LHCN-M2 (cell line): ENCODE measurements at places on chromosomes 1 and 21. TPM values are rescaled to one million over a fixed set of nuclear protein-coding genes. Genes with fewer than 3 reads are reported as not detected.
A peak's percentile ranks its signal among the peaks of the same experiment; 100 is the strongest.

DNA sequence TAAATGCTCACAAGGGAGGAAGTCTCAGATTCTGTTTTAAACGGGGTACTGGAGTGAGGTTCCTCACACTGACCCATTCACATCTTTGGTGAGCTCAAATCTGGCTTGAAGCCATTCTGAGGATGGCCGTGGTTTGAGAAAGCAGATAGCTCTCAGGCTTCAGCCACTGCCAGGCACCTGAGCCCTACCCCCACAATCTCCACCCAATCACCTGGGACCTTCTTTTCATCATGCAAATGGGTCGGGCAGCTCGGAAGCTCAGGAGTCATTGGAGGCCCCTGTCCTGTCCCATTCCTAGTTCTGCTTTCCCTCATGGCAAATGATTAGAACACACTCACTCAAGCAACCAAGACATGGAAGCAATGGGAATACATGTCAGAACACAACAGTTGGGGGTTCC lies 141.4 kb upstream of the ETS2 start:
- no peak for DNase-seq

- DNase-seq: no peak
Measured at GRCh38 chr1:99768104-99768503, 1.7 kb upstream of the FRRS1 start.

DNA sequence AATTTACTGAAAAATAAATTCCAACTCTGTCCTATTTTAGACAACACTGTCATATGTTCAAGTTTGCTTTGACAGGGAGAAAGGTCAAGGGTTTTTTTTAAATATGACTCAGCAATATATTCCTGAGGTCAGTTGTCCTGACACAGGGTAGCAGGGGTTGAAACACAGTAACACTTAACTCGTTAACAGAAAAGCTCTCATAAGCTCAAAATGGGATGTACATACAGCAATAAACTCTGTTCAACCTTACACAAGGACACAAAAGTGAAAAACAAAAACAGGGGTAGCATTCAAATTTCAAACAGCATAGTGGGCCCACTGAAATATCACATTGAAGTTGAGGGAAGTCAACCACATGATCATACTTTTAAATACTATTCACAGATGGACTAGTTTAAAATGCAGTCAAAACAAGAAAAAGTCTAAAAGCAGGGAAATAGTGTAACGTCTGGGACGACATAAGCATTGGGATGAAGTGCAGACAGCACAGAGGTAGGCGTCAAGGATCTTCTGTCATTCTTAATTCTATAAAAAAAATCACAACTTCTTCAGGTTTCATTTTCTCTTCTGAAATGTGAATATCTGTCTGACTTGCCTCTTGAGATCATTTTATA lies 89.9 kb downstream of the SLC44A5 start:
- no peak for DNase-seq

DNA sequence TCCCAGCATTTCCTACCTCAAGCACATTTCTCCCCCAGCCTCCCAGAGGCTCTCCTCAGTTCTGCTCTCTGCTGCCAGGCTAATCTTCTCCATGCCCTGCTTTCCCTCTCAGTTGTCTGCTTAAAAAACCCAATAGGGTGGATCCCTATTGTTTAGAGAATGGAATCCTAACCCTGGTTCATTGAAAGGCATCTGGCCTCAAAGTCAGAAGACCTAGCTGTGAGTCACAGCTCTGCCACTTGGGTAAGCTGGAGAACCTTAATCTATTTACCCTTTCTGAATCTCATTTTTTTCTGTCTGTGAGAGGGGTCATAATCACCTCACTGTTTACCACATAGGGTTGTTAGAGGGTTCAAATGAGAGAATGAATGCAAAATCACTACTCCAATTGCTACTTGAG lies 12.5 kb upstream of the MYOC start:
- no peak for DNase-seq

DNA sequence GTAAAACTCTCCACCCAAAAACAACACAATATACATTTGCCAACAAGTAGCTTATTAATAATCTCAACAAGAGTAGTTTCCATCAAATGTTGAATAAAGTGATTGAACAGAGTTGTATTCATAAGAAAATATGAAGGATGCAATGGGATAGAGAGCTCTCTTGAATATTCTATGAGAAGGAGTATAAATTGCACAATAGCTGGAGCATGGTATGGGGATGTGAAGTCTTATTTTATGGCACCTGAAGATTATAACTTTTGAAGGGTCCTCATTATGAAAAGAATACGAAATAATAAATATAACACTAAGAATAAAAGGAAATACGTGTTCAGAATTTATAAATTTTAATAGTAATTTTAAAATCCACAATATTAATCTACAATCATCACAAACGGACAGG lies 1415.1 kb downstream of the KCNT2 start:
- no peak for DNase-seq

DNA sequence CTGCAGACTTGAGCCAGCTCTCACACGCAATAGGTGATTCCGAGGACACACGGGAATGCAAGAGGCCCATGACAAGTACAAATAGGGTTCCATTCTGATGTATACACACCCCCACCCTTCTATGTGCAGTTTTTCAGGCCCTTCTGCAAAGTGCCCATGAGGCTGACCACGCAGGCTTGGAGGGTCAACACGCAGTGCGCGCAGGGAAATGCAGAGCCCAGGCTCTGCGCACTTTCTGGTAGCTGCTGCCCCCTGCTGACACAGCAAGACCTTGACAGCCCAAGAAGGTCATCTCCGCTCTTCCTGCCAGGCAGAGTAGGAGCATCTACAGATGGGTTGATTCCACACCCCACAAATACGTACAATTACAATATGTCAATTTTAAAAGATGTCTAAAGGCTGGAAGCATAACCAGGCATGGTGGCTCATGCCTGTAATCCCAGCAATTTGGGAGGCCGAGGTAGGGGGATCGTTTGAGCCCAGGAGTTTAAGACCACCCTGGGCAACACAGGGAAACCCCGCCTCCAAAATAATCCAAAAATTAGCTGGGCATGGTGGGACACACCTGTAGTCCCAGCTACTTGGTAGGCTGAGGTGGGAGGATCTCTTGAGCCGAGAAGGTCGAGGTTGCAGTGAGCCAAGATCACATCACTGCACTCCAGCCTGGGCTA lies 18.5 kb downstream of the SH3BP5L start:
- DNase-seq: peak; percentile 30

- no peak for DNase-seq
Measured at GRCh38 chr1:195715652-195716051, 892.6 kb downstream of the KCNT2 start.

GRCh38 chr1:86718786-86719185 lies 14.4 kb downstream of the SH3GLB1 start:
- DNase-seq: no peak

- peak; percentile 70 for DNase-seq
Measured at GRCh38 chr1:55127827-55128343, 87.3 kb downstream of the USP24 start.

DNA sequence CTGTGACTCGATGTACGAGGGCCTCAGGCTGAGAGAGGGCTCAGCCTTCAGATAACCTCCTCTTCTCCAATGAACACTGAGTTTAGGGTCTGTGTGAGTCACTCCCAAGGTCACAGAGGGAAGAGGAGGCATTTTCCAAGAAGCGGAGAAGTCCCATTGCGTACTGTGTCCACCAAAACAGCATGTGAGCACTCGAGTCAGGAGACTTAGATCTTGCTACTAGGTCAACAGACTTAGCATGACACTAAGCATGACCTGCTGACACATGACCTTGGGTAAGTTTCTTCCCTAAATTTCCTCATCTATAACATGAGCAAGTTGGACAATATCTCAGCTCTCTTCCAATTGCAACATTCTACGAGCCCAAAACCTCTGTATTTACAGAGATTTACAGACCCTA lies 68.0 kb downstream of the PLPP3 start:
- DNase-seq: no peak

CTBS gene
- total RNA-seq: 7.1 and 9.6 TPM in 2 replicates

FCMR gene
- not detected in 2 replicates for total RNA-seq

DCDC2B gene
- not detected in 2 replicates for total RNA-seq

SLC35D1 gene
- total RNA-seq: 41.3 and 44.6 TPM in 2 replicates

CYP4B1 gene
- total RNA-seq: not detected in 2 replicates

GBP2 gene
- total RNA-seq: 28.7 and 35.3 TPM in 2 replicates
